ENCODE measurements at places on chromosomes 12 and 14.

- no peak for DNase-seq
Measured at GRCh38 chr12:132029503-132030300, 80.0 kb downstream of the EP400 start.

- DNase-seq, result no peak
Measured at GRCh38 chr12:103571286-103571685, 15.8 kb upstream of the STAB2 start.

GRCh38 chr14:93200553-93200952, 6.3 kb downstream of the GON7 start:
- DNase-seq, result no peak

DNA sequence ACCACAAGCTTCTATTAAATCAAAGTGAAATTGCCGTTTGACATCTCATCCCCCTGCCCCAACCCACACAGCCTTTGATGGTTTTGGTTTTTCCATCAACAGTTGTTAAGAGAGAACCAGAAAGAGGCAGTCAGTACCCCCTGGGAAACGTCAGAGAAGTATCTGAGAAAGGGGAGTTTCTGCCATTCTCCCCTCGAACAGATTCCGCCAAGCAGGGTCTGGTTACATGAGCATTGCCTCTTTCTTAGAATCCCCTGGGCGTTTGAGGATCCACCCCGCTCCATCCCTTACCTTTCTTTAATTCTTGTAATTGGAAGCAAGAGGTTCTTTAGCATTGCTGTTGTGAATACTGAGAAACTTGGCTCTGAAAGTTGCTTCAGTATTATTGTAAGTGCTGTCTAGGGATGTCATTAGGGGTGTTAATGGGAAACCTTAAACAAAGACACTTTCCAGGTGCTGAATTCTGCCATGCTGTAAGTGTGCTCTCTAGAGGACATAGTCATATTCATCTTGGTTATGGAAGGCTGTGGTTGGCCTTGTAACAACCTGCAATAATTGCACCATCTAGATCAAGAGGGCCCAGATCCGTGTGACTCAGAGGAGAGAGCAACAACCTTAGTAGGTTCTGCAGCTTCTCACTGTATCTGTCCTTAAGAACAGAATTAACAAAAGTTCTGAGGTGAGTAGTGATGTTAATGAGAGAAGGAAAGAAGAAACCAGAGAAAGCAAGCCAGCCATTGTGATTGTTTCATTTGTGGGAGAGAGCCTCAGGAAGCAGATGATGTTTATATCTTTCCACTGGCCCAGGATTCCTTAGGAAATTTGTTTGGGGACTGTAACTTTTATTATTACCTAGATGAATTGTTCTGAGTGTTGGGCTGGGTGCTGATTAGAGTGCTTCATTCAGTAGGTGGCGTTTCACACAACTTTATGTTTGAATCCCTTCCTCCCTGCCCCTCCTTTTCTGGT, 9.0 kb downstream of the TMBIM6 start:
- peak; percentile 57 for DNase-seq

DNA sequence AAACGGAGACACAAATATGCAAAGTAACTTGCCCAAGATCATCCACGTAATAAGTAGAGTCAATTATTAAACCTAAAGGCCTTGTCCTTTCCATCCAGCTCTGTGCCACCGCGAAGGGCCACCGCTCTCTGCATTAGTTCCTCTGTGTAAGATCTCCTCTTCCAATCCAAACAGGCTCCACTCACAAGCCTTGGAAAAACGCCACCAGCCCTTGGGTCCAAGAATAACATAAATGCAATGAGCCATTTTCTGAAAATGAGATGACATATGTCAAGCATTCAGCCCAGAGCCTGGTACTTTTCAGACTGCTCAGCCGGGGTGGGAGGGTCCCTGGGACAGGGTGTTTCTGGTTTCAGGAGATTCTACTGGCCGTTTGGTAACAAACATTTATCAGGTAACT, 30.0 kb downstream of the DGLUCY start:
- DNase-seq, result no peak

DNA sequence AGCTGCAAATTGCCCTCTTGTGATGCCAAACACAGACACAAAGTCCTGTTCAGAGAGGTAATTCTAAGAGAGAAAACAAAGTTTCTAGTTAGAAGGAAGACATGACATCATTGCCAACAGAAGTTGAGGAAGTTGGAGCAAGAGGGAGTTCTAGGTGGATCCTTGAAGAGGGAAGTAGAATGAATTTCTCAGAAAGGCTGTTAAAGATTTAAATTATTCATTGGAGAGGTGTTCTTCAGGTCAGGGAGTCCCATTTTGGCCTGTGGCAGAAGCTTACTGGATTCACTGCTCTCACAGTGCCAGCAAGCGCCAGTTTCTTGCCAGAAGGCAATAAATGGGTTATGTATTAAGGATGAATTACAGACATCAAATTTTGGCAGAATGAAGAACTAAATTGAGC, 15.3 kb downstream of the TSFM start:
- peak; percentile 67 for DNase-seq

DNA sequence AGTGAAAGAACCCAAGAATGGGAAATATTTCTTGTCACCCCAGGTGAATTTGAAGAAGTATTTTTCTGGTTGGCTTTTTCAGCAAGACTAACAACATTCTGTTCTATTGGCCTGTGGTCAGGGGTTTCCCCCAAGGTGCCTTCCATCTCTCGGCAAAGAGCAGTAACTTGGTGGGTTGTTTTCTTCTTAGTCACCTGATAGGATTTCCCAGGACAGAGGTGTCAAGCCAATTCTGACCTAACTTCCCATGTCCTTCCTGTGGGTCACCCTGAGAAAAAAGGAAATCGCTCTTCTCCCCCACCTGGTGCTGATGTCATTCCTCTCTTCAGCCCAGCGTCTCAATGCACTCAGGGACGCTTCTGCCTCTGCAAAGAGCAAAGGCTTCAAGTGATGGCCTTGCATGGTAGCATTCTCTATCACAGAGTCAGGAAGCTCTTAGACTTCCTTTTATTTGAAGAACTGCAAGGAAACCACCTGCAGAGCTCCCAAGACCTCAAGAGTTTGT, 16.1 kb upstream of the IFNG start:
- DNase-seq, result no peak

DNA sequence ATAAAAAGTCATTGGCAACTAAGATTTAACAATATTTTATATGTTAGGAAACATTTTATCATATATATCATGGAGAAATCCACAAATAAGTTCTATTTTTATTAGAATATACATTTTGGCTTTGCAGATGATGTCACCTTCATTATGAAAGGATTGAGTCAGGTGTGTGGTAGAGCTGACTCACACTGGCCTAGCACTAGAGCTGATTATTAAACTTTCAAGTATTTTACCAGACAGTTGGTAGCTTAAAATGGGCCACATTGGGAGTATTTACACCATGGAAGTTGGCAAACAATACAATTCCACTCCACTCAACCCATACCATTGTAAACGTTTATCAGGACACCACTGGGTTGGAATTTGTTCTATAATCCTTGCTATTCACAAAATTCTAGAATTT, 1036.6 kb downstream of the TRHDE start:
- no peak for DNase-seq

DNA sequence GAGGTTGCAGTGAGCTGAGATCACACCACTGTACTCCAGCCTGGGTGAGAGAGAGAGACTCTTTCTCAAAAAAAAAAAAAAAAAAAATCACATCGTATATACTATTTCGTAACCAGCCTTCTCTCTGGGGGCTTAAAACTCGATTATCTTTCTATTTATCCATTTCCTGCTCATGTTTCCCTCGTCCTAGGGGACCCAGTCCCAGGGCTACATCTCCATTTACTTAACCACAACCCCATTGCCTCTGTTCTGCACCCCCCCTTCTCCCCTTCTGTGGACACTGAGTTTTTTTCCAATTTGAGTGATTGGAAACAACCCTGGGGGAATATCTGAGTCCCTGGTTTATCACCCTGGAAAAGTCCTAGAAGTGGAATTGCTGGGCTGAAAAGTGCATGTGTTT, 36.2 kb upstream of the YY1 start:
- DNase-seq, result no peak

- peak; percentile 44 for DNase-seq
Measured at GRCh38 chr14:99075061-99075460, 196.9 kb downstream of the BCL11B start.

- DNase-seq, result peak; percentile 8
Measured at GRCh38 chr14:53127832-53128231, 25.3 kb downstream of the DDHD1 start.

DNA sequence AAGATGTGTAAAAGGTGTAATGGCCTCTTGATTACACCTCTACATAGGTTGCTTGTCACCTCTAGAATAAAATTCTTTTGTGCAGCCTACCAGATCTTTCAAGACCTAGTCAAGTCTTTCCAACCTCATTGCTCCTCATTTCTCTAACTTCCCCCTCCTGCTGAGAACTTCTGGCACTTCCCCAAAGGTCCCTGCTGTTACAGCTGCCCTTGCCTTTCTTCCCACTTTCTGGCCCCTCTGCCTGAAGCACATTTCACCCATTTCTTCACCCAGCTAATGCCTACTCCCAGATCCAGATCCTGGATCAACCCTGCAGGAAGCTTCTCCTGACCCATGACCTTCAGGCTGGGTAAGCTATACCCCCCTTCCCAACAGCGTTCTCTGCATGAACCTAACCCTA, 1.5 kb downstream of the TSHR start:
- peak; percentile 33 for DNase-seq

DNA sequence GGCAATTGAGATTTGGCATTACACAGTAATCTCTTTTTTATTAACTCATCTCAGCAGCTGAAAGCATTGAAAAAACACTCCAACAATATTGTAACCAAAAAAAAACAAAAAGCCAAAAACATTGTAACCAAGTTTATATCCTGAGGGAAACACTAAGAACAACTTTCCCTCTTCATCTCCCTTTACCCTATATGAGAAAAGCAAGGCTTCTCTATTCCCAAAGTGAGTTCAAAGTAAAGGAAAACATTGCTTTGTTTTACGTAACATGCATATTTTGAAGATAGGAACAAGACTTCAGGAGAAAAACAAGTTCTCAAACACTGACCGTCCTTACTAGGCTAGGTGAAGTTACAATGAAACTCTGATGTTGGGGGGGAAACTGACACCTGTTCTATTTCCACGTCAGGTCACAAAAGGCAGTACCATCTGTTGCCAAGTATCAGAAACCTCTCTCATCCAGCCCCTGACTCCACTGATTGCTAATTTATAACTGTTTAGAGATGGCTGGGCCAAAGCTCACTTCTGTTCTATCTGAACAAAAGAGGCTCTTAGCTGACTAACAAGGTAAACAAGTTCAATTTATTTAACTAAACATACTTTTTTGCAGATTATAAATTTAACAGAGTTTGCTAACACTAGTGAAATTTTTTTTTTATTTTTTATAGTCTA, 67.9 kb upstream of the PLXNC1 start:
- DNase-seq, result no peak

GRCh38 chr12:110689281-110690126, 589 bp upstream of the HVCN1 start:
- DNase-seq, result peak; percentile 60

GRCh38 chr14:52003324-52003723, 14.0 kb downstream of the RTRAF start:
- DNase-seq, result no peak

DNA sequence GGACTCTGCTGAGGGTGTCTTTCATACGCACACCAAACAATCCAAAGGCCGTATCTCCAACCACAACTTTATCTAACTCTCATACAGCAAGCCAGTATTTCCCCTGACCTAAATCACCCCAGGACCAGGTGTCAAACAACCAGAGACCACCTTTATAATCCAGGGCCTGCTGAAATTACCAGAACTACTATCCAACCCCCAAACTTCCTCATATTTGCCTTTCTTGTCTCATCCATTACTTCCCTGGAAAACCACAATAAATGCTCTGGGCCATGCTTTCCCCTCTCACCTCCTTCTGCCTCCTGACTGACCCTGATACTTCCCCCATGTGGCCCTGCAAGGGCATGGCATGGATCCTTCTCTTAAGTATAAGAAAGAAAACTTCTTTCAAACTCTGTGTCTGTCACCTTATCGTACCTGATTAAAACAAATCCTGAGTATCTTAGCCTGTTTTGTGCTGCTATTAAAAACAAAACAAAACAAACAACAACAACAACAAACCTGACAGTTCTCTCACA, 44.7 kb upstream of the CRACR2A start:
- no peak for DNase-seq

GRCh38 chr12:114395233-114395632, 10.7 kb downstream of the TBX5 start:
- no peak for DNase-seq

DNA sequence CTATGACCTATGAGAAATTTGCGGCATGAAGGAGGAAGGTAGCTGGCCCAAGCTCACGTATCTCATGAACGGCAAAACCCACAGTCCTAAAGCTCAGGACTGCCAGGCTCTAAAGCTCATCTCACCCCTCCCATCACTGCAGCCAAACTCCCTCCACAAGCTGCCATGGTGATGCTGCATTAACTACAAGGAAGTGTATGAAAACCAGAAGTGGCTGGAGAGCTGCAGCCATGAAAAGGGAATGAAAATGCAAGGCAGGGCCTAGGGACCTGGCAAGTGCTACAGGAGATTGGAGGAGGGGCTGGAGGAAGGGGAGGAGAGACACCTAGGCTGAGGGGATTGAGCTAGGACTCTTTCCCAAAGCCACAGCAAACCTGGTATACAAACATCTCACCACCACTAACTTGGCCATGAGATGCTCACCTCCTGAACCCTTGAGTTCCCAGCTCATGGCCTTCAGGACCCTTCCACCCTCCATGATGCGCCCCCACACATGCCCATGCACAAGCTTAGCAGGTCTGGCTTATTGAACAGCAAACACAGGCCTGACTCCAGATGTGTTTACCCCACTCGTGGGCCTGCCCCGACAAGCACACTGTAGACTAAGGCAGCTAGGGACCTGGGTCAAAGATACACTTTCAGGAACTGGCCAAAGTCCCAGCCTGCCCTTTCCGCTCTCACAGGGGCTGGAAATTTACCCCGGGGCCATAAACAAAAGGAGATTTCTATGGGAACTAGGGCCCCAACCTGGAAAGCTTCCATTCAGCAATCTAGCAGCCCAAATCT, 42.0 kb downstream of the LTBP2 start:
- DNase-seq, result peak; percentile 31

DNA sequence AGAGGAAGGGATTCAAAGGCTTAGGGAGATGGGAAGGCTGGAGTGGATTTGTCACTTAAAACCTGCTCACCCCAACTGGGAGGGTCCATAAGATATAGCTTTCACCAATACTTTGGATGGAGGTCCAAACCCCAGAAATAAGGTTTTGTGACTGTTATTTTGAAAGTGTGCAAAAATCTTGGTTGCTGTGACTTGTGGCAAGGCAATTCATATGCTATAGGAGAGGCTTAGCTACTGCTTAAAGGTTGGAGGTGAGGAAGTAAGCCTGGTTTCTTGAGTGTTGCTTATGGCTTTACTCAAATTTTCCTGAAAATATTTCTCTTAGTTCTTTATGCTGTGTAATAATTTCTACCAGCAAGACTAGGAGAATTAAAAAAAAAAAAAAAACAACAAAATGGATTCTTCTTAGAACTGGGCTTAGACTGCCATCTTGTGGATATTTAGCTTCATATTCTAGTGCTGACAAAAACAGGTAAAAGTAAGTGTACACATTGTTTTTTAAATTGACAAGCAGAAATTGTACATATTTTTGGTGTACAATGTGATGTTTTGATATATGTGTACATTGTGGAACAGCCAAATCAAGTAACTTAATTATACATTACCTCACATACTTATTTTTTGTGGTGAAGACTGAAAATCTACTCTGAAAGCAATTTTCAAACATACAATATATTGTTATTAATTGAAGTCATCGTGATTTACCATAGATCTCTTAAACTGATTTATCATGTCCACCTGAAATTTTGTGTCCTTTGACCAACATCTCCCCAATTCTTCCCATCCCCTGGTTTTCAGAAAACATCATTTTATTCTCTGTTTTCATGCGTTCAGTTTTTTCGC, 23.0 kb downstream of the PDE6H start:
- peak; percentile 70 for DNase-seq
